Psoas muscle (tissue), 8 donors: ENCODE measurements at places on chromosomes 4 and X. TPM values are rescaled to one million over a fixed set of nuclear protein-coding genes. Genes with fewer than 3 reads are reported as not detected.

The GABRE gene
- total RNA-seq = 3.8 TPM

The RBPJ gene
- 37.4 TPM for total RNA-seq

The IRS4 gene
- not detected for total RNA-seq

The TEC gene
- total RNA-seq = 0.91 TPM

The SSX2 gene
- total RNA-seq = not detected

The AR gene
- total RNA-seq = 15.3 TPM

The TCP11X2 gene
- total RNA-seq = not detected

The RADX gene
- 2.8 TPM for total RNA-seq

The POU3F4 gene
- not detected for total RNA-seq

The FOXP3 gene
- not detected for total RNA-seq

The RBM3 gene
- total RNA-seq = 115 TPM

The HS6ST2 gene
- 0.99 TPM for total RNA-seq

The PUDP gene
- 34.0 TPM for total RNA-seq

The SRPX gene
- 17.2 TPM for total RNA-seq

The SPARCL1 gene
- 122 TPM for total RNA-seq

The USP27X gene
- total RNA-seq = 1.8 TPM

The AFP gene
- total RNA-seq = not detected

The SMR3B gene
- total RNA-seq = not detected

The MAGEA8 gene
- total RNA-seq = not detected

The TBX22 gene
- not detected for total RNA-seq

The SMIM31 gene
- total RNA-seq = not detected

The DTHD1 gene
- total RNA-seq = not detected

The KLHL5 gene
- total RNA-seq = 12.4 TPM

The MBTPS2 gene
- 14.6 TPM for total RNA-seq

The RAB41 gene
- not detected for total RNA-seq

The NKX6-1 gene
- not detected for total RNA-seq

The MEPE gene
- total RNA-seq = not detected

The DGKK gene
- total RNA-seq = not detected

The BMX gene
- total RNA-seq = 0.50 TPM

The RHOXF2B gene
- total RNA-seq = not detected

The LNX1 gene
- 4.8 TPM for total RNA-seq

The ETDC gene
- total RNA-seq = not detected

The P2RY8 gene
- total RNA-seq = 1.5 TPM

The MAOA gene
- total RNA-seq = 115 TPM

The MTMR8 gene
- 0.46 TPM for total RNA-seq

The PRR32 gene
- total RNA-seq = 7.9 TPM

The CPE gene
- total RNA-seq = 26.5 TPM

The CXCL8 gene
- 8.1 TPM for total RNA-seq

The BRS3 gene
- not detected for total RNA-seq

The LAMP2 gene
- 123 TPM for total RNA-seq

The RGS12 gene
- 13.9 TPM for total RNA-seq

The TLR7 gene
- 0.71 TPM for total RNA-seq

The SOWAHD gene
- not detected for total RNA-seq

The MTTP gene
- 0.99 TPM for total RNA-seq

The USP17L10 gene
- total RNA-seq = not detected

The TMSB15B gene
- total RNA-seq = not detected
